ENCODE measurements at places on chromosomes 3 and 15.

GRCh38 chr3:61073566-61074165 lies 177.6 kb downstream of the FHIT start:
- no peak for DNase-seq

GRCh38 chr3:38490281-38491030 lies 5.7 kb upstream of the EXOG start:
- no peak for DNase-seq

- DNase-seq = no peak
These were observed 11.2 kb downstream of the RTP3 start for GRCh38 chr3:46508850-46509591.

- DNase-seq = no peak
These were observed 1.6 kb upstream of the TXNRD3 start for GRCh38 chr3:126656371-126657134.

DNA sequence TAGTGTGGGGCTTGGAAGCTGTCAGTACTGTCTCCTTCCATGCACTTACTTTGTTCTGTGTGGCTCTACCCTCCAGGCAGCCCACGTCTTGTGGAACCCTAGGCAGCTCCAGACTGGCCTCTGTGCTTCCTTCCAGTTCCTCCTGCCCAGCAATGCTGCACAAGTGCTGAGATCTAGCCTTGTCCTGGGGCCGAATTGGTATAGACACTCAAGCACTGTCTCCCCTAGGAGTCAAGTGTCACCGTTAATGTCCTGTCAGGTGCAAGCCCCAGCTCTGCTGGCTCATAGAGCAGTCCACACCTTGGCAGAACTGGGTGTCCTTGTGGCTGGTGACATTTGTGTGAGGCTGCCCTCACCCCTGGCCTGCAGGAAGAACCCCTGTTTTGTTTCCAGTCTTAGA lies 130.1 kb downstream of the EEFSEC start:
- DNase-seq = no peak

DNA sequence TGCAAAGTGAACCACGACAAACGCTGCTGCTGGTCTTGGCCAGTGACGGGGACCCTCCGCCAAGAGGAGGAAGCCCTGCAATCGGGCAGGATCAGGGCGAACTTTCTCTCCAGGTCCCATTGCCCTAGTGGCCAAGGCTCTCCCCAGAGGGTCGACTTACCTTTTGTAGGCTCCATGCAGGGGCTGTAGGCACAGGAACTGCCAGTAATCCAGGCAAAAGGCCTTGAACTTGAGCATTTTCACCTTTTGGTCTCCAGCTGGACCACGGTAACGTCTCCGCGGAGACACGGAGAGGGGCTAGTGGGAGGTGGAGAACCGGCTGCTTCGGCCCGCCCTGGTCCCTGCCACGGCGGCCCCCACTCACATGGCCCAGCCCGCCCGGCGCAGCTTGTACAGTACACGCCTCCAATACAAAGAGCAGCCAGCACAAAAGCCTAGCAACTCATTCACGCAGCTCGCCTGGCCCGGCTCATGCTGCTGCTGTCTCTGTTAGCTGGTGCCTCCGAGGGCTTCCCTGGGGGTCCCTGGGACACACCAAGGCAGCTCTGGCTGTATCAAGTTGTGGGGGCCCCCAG lies 31.0 kb downstream of the IQSEC1 start:
- DNase-seq = no peak

DNA sequence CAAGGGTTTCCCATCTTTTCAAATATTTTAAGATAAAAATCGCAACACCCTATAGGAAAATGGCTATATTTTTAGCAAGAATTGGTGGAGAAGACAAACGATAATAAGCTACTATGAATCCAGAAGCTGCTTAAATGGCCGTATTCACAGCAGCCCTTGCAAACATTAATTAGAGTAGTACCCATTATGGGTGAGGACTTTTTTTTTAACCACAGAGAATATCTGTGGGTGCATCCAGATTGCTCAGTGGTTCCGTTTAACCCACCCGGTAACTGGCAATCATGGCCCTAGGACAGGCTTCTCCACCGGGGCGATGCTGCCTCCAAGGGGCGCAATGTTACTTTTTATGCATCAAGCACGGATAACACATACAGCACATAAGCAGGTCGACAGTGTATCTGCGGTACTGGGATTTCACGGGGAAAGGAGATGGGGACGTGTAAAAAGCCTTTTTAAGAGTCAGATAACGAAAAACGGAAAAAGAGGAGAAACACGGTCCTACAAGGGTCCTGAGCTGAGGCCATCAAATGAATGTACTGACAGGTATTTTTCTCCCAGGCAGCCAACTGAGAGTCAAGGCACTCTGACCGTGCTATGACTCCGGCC lies 968 bp upstream of the TMEM266 start:
- DNase-seq = no peak

GRCh38 chr3:188746291-188746783 lies 425.4 kb upstream of the TPRG1 start:
- DNase-seq = no peak

DNA sequence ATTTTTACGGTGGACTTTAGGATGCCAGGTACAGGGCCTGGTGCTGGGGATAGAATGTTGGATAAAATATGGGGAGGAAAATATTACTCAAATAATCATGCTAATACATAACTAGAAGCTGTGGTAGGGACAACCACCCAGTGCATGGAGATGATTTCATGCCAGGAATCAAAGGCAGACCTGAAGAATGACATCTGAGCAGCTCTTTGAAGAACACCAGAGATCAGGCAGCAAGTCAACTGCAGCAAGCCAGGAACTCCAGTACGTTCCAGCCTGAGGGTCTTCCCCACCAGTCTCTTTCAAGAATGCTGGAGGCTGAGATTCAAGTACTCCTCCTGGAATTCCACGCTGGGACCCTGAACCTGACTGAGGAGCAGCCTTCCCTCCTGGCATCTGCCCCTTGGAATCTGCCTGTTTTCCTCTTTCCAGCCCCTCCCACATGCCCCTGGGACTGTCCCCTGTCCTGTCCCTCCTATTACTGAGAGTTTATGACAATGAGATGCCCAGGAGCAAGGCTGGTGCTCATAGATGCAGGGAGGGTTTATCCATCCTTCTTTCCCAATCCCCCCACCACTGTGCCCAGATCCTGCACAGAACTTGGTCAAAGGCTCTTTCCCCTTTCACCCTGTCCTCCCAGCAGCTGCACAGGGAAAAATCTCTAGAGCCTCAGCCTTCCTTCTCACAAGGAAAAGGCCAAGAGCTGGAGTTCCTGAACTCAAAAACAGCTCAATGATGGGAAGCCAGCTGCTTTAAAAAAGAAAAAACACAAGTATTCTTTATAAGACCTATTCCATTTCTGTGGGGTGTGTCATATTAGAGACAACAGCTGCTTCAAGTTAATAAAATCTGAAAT lies 68.0 kb downstream of the PDZRN3 start:
- DNase-seq = no peak

- no peak for DNase-seq
These were observed 208.4 kb downstream of the TP63 start for GRCh38 chr3:189839576-189839975.

DNA sequence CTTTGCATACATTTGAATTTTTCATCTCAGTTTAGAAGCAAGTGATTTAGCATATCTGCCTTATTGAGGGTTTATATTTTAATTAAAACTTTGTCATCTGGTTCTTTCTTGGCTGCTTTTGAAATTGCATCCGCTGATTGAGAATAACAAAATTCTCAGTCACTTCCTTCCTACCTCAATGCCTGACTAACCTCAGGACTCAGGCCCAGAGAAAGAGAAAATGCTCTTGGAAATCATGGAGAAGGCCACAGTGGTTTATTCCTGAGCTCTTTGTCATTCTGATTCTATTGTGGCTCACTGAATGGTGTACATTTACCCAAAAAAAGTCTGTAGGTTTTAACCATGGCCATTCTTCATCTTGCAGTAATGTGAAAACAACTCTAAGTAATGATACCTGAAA lies 533.9 kb downstream of the TBL1XR1 start:
- no peak for DNase-seq

DNA sequence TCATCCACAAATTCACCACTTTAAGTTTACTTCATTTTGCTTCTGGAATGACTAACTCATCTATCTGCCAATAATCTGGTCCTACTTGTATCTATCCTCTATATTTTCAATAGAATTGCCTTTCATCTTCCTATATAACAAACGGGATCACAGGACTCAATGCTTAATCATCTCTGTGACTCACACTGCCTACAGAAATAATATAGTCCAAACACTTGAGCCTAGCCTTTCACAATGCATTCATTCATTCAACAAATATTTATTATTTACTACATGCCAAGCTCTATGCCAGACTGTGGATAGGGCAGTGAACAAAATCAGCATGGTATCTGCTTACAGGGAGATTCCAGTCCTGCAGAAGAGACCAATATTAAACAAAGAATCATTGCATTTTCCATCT lies 16.6 kb upstream of the AGTR1 start:
- no peak for DNase-seq

GRCh38 chr3:171373711-171374110 lies 86.5 kb downstream of the TNIK start:
- no peak for DNase-seq

Data from NCI-H2081 treated with DMSO at 0.1 percent for 48 hours (cell line).